GM10248 (cell line): ENCODE measurements at places on chromosomes 13 and 19.

GRCh38 chr13:109989155-109989554 lies 202.8 kb upstream of the IRS2 start:
- no peak for DNase-seq

DNA sequence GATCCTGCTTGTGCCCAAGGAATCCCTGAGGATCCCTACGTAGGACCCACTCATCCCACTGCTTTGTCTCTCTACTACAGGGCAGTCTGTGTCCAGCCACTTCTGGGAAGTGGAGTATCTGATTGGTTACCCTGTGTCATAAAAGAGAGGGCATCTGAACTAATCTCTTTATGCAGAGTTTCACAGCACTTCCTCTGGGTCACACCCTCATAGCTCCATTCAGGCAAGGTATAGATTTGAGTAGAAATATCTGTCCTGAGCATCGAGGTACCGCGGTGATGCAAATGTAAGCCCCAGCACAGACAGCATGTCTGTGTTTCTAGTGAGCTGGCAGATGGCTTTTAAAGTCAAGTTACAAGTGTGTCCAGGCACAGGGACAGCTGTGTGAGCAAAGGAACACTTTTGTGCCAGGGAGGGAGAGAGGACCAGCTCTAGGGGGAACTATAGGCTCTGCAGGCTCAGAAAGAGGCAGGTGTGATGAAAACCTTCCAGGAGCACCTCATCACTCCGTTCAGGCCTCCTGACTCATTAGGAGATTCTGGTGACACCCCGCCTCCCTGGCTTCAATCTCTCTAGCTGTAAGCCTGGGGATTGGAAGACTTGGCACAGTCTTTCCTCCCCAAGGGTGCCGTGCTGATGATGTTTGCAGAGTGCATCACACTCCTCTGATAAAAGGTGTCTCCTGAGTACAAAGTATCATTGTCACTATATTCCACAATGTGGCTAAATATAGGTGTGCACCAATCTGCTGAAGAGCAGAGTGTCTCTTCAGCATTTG lies 84.3 kb upstream of the UBL3 start:
- DNase-seq, result no peak

DNA sequence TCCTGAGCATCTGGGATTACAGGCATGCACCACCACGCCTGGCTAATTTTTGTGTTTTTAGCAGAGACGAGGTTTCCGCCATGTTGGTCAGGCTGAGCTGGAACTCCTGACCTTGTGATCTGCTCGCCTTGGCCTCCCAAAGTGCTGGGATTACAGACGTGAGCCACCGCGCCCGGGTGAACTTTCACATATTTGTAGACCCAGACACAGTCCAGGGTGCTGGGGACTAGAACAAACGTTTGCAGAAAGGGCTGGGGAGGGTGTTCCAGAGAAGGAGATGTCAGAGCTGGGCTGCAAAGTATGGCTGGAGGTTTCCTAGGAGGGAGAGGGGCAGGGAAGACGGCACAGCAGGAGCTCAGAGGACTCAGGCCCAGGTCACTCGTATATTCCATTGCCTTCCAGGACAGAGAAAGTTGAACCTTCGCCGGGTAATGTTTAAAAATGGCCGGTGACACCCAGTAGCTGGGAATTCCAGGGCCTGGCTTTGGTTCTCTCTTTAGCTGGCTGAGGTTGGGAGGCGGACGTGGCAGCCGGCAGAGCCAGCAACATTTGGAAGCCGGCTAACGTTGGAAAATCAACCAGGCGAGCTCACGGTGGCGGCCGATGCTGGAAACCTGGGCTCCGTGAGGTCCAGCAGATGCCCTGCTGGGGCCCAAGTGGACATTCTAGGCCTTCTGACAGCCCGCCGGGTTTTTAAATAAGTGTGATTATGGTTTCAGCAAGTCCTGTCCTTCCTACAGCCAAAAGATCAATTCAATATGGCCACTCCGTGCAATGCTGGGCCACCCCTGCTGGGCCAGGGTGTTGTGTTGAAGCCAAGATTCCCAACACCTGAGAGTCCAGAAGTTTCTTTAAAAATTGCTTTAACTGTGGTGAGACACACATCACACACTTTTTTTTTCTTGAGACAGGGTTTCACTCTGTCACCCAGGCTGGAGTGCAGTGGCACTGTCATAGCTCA lies 41.5 kb downstream of the NFIC start:
- DNase-seq, result no peak

DNA sequence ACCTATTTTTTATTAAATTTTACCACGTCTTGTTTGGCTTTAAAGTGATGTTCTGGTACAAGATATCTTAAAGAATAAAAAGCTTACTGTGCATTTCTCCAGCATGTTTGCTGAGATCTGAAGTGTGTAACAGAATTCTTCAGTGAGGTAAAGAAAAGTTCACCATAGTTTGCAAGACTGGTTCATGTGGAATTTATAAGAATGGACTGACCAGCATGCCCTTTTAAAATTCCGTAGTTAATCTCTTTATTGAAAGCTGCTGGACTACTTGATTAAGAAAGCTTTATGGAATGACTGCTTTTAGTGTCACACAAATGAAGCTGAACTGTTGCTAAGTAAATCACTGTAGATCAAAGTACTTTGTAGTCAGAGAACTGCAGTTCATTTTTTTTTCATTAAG lies 119.2 kb downstream of the GPC6 start:
- no peak for DNase-seq

DNA sequence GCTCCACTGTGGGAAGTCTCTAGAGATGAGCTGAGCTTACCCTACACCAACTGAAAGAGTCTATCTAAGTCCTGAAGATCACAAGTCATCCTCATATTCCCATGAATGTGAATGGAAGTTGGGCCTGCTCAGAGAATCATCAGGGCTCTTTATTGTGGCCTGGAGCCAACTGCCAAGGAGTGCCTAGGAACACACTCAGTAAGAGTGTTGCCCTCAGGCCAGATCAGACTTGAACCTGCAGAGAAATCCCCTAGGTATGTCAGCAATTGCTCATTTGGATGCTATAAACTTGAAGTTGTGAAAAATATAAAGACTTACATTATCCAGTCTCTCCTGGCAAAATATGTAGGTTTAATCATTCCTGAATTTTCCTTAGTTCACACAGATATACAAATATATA lies 1070.2 kb downstream of the EFNB2 start:
- DNase-seq, result no peak

DNA sequence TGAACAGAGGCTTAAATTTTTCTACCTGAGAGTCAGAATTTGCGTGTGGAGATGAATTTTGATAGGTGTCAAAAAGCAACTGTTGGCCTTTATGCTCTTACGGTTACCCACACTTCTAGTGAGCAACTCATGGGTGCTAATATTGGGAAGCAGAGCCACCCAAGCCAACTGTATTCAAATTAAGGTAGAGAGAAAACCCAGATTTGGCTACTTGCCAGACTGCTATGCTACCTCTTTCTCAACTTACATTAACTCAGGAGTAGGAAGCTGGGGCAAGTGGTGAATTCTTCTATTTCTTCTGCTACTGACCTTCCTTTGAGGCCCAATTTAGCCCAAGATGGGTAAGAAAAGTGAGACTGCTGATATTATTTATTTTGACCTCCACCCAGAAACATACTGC lies 83.9 kb downstream of the OLFM4 start:
- no peak for DNase-seq

DNA sequence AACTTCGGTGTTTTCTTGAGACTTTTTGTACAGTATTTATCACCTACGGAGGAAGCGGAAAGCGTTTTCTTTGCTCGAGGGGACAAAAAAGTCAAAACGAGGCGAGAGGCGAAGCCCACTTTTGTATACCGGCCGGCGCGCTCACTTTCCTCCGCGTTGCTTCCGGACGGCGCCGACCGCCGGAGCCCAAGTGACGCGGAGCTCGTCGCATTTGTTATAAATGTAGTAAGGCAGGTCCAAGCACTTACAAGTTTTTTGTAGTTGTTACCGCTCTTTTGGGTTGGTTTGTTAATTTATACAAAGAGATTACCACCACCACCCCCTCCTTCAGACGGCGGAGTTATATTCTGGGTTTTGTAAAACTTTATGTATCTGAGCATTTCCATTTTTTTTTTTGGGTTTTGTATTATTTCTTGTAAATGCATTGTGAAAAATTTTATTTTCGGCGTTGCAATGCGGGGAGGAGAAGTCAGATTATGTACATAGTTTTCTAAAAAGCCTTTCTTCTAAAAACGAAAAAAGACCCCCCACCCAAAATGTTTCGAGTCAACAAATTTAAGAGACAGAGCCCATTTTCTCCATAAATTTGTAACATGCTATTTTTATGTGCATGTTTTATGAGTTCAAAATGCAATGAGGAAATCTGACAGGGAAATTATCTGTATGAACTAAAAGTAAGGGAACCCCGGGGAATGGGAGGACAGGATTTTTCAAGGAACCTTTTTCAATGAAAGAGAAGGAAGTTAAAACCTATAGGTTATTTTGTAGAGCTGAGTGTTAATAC lies 2.3 kb downstream of the SOX1 start:
- DNase-seq, result no peak

GRCh38 chr19:1942078-1942933 lies 1.3 kb downstream of the CSNK1G2 start:
- DNase-seq, result peak; percentile 82

GRCh38 chr13:61170856-61171255 lies 244.8 kb downstream of the PCDH20 start:
- DNase-seq, result no peak

GRCh38 chr13:42123600-42123999 lies 75.2 kb downstream of the DGKH start:
- no peak for DNase-seq

GRCh38 chr13:33520468-33520839 lies 234.9 kb upstream of the STARD13 start:
- no peak for DNase-seq

GRCh38 chr13:23383151-23383550 lies 50.4 kb downstream of the SACS start:
- DNase-seq, result no peak

GRCh38 chr13:75123428-75123827 lies 358.5 kb downstream of the TBC1D4 start:
- DNase-seq, result no peak

DNA sequence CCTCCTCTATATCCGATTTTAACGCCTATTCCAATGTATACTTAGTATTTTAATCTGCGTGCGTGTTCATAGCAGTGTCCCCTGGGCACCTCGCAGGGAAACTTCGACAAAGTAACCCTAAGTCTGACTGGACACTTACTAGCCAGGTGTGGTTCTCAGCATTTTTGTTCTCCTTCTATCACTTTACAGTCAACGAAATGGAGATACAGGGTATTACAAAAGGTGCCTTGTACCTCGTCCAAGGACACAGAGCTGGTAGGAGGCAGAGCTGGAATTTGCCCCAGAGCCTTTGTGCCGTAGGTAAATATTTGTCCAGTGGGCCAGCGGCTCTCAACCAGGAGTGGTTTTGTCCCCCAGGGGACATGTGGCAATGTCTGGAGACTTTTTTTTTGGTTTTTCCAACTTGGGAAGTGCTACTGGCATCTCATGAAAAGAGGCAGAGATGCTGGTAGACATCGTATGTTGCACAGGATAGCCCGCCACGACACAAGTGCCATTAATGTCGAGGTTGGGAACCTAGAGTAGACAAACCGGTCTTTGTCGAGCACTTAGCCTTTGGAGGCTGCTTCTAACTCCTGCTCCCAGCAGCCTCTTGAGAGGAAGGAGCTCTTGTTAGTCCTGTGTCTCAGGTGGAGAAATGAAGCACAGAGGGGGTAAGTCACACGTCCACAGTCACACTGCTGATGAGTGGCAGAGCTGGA lies 1.1 kb downstream of the ZNF444 start:
- DNase-seq, result no peak

- DNase-seq, result no peak
Observed at GRCh38 chr19:32168111-32168510, 177.3 kb upstream of the ZNF507 start.

DNA sequence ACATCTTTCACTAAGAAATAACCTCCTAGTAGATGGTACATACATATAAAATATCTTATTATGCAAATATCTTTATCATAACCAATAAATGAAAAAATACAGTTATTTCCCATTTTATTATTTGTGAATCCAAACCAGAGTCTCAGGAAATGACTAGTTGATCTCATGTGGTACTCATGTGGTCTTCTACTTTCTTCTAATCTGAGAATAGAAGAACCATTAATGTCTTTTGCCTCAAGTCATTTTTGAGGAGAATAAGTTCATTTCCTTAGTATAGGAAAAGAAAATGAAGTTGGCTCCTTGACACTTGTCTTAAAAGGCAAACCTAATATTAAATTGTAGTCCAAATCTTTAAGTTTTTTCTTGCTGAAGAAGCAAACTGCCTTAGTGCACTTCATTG lies 106.7 kb downstream of the EDNRB start:
- no peak for DNase-seq

DNA sequence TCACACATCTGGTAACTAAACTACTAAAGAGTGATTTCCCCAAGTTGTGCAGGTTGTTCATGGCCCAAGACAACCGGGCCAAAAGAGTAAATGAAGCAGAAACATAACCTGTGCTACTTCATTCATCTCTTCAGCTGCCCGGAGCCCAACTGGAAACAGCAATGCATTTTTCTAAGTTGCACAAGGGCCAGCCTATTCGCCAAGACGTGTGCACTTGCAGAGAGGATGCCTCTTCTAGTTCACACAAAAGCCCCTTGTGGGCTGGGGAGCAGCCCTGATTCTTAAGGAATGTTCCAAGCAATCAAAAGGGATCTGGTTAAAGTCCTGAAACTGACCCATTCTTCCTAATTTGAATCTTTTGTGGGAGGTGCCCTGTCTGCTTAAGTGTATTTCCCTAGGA lies 275.8 kb downstream of the SHISA2 start:
- no peak for DNase-seq

GRCh38 chr13:113166266-113166665 lies 7.8 kb downstream of the PROZ start:
- no peak for DNase-seq

DNA sequence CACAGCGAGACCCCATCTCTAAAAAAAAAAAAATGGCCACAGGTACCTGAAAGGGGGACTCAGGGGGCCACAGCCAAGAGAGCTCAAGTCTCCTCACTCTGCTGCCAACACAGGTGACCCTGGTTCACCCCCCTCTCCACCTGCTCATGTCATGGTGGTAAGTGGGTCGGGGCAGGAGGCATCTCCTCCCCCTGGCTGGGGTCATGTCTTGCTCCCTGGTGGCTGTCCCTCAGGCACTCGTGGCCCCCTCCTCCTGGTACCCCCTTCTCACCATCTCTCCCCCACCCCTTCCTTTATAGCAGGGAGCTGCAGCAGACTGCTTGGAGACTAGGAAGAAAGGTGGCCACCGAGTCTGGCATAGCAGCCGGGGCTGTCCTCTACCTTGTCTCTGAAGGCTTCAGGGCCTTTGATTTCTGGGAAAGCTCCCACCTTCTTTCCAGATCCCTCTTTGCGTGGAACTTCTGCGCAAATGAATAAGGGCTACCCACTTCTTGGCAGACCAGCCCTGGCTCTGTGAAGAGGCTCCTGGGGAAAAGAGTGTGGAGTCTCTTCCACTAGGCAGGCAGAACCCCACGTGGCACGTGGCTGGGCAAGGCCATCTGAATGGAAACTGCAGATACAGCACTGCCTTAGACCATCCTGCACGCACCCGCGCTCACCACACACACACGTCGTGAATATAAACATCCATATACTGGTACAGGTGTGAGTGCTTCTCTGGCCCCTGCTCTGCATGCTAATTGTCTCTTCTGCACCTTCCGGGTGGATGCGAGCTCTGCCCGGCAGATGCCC lies 20.1 kb upstream of the MIER2 start:
- no peak for DNase-seq

GRCh38 chr19:3766520-3766919 lies 4.0 kb downstream of the MRPL54 start:
- no peak for DNase-seq
